ENCODE measurements at places on chromosomes 13 and 19.

GRCh38 chr19:35141837-35142605 is 1.0 kb upstream of the FXYD7 start:
- no peak for DNase-seq

GRCh38 chr19:17931532-17932191 is 1.2 kb upstream of the CCDC124 start:
- DNase-seq: no peak

GRCh38 chr13:71360041-71360440 is 507.0 kb downstream of the DACH1 start:
- DNase-seq: no peak

- DNase-seq: no peak
These were observed 6.0 kb downstream of the RDH8 start for GRCh38 chr19:10019246-10019645.

- peak; percentile 31 for DNase-seq
These were observed 19.8 kb upstream of the CEACAM4 start for GRCh38 chr19:41646589-41647204.

GRCh38 chr19:45322311-45322710 is 364 bp downstream of the CKM start:
- DNase-seq: no peak

DNA sequence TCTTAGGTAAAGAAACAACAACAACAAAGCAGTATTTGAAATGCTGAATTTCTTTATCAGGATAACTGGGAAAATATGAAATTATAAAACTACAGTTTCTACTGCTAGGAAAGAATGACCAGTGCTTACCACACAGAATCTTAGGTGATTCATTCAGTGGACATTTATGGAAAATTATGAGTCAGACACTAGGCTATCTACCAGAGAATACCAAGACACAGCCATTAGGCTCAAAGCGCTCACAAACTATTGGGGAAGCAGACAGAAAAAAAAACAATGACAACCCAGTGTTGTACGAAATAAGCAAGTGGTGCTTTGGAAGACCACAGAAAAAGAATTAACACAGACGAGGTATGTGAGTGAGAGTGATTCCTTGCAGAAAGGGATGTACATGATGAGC is 1019.5 kb downstream of the PCDH9 start:
- no peak for DNase-seq

DNA sequence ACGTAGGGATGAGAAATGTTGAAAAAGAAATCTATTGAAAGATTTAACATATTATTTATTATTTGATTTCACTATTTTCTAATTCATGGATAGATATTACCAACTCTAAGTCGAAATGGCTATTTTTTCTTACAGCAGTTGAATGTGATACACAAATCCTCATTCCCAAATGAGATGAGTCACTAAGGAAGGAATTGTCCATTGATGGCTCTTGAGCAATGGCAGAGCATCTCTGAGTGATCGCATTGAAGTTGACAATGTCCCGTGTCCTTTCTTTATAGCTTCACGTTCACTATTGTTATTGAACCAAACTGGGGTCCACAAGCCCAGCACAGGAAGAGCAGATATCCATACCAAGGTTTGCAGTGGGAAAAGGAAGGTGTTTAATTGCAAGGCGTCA is 648.3 kb upstream of the SPRY2 start:
- DNase-seq: no peak

- no peak for DNase-seq
These were observed 55.1 kb upstream of the CLDN10 start for GRCh38 chr13:95497381-95497807.

- DNase-seq: no peak
These were observed 943 bp downstream of the SLAIN1 start for GRCh38 chr13:77698201-77699058.

GRCh38 chr19:40006273-40006691 is 9.4 kb downstream of the ZNF546 start:
- no peak for DNase-seq

GRCh38 chr13:49635599-49636433 is 7.5 kb downstream of the ARL11 start:
- no peak for DNase-seq

DNA sequence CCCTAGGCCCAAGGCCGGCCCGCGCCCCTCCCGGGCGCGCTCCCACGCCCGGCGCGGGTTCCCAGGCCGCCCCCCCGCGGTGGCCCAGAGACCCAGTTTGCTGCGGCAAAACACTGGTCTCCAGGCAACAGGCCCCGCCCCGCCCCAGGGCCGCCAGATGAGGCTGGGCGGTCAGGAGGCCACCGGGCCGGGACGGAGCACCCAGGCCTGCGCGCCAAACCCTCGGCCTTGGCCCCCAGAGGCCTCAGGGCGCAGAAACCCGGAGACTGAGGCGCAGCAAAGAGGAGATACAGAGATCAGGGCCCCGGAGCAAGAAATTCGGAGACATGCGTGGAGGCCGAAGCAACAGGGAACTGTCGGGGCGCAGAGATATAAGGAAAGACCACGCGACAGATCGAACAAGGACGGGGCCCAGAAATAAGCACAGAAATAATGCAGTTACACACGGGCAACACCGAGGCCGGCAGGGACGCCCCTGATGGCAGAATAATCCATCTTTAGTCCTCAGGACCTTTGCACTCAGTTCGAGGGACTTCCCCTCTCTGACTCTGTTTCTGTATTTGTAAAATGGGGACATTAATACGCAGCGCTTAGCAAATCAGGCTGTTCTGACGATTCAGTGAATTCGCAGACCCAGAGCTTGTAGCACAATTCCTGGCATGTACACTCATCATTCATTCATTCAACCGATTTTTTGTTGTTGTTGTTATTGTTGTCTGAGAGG is 20.8 kb upstream of the ERCC1 start:
- DNase-seq: no peak

DNA sequence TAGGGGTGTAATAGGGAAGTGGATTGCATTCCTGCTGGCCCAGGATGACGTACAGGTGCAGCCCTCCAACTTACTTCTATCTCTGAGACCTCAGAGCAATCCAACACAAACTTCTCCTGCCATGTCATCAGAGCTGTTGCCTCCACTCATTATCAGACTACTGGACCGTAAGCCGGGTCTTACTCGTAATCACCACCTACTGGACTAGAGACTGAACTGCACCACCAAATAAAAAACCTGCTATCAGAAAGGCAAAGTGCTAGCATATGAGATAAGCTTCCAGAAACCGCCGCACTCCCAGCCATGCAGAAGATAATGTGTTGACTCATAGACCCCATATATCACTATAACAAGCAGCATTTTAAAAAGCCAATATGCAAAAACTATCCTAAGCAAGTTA is 102.0 kb downstream of the SLITRK1 start:
- DNase-seq: no peak

DNA sequence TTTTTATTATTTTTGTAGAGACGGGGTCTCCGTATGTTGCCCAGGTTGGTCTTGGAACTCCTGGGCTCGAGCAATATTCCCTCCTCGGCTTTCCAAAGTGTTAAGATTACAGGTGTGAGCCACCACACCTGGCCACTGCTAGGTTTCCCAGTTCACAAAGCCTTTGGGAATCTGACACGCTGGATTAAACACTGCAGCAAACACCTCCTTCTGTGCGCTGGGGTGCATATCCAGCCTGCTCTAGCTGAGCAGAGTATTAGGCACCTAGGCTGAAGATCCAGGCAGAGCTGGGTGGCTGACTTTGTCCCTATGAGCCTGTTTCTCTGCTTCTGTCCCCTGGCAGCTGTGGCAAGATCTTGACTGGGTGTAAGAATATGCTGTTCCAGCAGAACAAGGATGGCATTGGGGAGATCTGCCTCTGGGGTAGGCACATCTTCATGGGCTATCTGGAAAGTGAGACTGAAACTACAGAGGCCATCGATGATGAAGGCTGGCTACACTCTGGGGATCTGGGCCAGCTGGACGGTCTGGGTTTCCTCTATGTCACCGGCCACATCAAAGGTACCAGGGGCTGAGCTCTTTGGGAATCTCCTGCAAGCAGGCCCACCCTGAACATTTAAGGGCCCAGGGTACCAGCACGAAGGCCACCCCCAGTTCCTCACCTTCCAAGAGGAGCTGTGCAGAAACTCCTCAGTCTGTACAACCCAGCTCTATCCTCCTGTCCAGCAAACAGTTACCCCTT is 49.8 kb downstream of the ACSBG2 start:
- no peak for DNase-seq

DNA sequence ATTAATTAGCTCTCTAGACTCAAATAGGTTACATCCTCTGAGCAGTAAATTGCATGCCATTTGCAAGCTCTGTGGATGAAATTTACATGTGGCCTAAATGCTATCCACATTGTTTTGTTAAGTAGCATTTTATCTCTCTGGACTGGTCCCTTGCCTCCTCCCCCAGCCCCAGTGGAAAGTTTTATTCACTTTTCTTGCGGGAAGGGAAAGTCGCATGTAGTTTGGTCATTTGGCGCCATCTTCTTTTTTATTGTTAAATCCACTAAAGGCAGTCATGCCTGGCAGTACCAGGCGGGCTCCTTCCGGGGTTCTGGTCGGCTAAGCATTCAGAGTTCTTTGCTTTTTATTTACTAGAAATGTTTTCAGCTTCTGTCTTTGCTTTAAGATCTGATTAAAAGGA is 188.7 kb downstream of the TM9SF2 start:
- no peak for DNase-seq

DNA sequence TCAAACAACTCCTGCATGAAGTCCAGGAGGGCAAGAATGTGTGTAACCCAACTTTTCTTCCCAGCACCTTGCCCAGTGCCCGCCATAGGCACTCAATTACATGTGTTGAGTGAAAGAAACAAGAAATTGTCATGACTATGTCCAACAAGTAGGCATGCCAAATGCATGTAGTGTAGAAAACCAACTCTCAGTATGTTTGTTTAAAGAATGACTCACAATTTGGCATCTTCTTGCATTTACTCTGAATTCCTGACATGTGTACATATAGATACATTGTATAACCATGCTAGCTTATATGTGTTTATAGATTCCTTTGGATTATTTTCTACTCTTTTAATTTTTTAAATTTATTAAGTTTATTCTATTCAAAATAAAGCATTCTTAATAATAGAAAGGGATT is 305.0 kb downstream of the EFNB2 start:
- DNase-seq: no peak

GRCh38 chr13:50700664-50701305 is 142.7 kb downstream of the DLEU7 start:
- no peak for DNase-seq

DNA sequence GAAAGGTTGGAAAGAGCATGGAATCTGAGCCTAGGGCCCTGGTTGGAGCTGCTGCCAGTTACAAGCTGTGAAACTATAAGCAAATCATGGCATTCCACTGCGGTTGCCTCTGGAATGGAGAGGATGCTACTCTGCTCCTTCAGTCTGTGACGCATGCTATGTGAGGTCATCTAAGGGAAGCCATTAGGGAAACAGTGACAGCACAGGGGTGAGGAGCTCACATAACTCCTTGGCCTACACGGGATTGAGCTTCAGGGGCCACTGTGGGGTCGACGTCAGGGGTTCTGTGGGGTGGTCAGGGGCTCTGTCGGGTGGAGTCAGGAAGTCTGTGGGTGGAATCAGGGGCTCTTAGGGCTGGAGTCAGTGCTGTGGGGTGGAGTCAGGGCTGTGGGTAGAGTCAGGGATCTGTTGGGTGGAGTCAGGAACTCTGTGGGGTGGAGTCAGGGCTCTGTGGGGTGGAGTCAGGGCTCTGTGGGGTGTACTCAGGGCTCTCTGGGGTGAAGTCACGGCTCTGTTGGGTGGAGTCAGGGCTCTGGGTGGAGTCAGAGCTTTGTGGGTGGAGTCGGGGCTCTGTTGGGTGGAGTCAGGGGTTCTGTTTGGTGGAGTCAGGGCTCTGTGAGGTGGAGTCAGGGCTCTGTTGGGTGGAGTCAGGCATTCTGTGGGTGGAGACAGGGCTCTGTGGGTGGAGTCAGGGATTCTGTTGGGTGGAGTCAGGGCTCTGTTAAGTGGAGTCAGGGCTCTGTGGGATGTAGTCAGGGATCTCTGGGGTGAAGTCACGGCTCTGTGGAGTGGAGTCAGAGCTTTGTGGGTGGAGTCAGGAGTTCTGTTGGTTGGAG is 35.8 kb upstream of the MEDAG start:
- no peak for DNase-seq

GRCh38 chr13:112582263-112582662 is 5.7 kb downstream of the TUBGCP3 start:
- DNase-seq: no peak

DNA sequence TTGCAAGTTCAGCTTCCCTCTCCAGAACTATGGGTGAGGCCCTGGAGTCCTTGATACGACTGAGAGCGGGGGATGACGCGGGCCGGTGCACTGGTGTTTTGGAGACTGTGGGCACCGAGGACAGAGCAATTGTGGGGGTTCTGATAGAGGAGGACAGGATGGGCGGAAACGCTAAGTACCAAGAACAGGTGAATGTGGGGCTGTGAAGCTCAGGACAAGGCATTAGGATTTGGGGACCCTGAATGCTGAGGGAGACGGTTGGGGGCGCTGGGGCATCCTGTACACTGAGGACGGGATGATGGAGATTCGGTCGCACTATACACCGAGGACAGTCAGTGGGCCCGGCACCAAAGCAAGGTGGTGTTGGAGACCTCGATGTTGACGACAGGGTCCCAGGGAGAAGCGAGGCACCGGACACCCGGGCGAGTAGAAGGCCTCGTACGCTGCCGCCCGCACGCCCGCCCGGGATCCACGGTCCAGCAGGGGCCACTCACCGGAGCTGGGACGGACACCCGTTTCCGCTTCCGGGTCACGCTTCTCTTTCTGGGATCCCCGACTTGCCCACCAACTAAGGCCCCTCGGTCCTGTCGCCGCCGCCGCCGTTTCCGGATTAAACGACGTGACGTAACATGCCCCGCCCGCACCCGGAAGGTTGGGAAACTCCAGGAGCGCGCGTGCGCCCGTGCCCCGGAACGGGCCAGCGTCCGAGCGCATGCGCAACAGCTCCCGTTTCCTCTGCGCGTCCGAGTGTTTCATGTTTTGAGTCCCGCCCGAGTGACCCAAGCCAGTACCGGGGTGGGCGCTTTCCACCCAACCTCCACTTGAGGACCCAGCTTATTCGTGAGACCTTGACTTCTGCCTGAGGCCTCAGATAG is at the start of gene CHMP2A:
TSS of gene CHMP2A (minus strand) at position 612 of the 875 bp plus-strand sequence. CDS start 893 bp downstream, outside the sequence.
- peak; percentile 96 for DNase-seq

- no peak for DNase-seq
These were observed 674 bp upstream of the FBXL12 start for GRCh38 chr19:9819596-9819909.

DNA sequence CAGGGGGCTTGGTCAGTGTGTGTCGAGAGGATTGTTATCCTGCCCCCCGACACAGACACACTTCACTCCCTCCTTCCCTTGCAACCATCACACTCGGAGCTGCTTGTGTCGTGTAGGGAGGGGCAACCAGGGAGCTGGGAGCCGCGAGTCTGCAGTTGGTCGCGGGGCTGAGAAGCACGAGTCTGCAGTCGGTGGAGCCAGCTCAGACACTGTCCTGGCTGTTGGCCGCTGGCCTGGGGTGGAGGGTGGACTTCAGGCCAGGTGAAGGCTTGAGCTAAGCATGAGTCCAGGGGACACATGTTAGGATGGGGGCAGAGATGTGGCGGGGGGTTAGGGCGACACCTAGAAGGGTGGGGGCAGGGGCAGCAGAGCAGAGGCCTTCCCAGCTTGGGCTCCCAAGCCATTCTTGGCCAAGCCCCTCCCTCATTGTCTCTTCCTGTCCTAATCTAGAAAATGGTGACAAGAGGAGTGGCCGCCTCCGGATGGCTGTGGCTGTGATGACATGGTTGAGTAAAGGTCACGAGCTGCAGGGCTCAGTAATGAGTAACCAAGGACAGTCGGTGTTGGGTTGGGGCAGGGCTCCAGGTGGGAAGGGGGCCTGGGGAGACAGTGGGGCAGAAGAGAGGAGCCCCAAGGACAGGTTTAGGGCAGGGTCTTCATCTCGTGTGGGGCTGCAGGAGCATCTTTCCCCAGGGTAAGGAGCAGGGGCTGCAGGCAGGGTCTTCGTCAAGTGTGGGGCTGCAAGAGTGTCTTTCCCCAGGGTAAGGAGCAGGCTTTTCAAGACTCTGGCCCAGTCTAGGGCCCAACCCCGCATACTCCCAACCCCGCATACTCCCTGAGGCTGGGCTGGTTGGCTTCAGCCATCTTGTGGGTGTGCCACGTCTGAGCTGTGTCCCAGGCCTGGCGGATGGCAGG is 8.6 kb downstream of the PPP5C start:
- DNase-seq: no peak

Measured in stimulated activated CD4-positive, alpha-beta T cell treated with anti-CD3 and anti-CD28 coated beads, Interleukin-1b, Interleukin-23, amount 100 ng/mL, for 4 hours (primary cell).